ENCODE measurements at places on chromosomes 1 and 21.
A peak's percentile ranks its signal among the peaks of the same experiment; 100 is the strongest.

GRCh38 chr1:202122639-202123335, at the start of gene GPR37L1:
TSS of gene GPR37L1 (plus strand) at chr1:202122917. CDS start at chr1:202122964, 47 bp downstream.
- no peak for DNase-seq

GRCh38 chr1:212643877-212644276, 35.3 kb downstream of the ATF3 start:
- DNase-seq = no peak

GRCh38 chr1:182189535-182190066, 128.1 kb upstream of the ZNF648 start:
- DNase-seq = no peak

GRCh38 chr1:53681977-53682685, 56.8 kb downstream of the GLIS1 start:
- peak; percentile 48 for DNase-seq

DNA sequence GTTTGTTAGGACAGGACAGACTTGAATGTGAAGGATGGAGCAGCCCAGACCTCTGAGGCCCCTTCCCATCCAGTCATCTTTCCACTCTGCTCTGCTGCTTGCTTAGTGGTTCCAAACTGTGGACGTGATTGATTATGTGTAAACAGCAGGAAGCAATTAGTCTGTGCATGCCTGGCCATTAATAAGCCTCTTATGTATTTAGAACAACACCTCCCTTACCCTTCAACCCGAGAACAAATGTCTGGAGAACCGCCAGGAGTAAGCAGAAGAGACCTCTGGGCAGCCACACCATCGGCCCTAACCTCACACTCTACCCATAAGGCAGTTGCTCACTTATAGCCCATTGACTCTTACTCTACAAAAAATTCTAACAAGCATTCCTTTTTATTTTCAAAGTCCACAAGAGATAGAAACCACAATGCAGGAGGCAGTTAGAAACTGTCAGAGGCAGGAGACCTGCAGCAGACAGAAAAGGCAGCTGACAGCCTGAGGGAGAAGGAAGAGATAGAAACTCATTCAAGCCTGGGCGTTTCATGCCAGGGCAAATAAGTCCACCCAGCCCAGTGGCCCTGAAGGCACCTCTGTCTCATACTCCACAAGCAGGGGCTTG, 5.8 kb upstream of the EPHA8 start:
- DNase-seq = no peak

GRCh38 chr1:33327587-33328325, 6.9 kb upstream of the A3GALT2 start:
- no peak for DNase-seq

GRCh38 chr1:119133987-119134386, 6.5 kb downstream of the WARS2 start:
- DNase-seq = no peak

GRCh38 chr1:206895837-206896242, 1.4 kb upstream of the IL24 start:
- no peak for DNase-seq

- no peak for DNase-seq
Observed at GRCh38 chr1:61282387-61282786, 200.0 kb downstream of the NFIA start.

- no peak for DNase-seq
Observed at GRCh38 chr1:169460191-169460833, 25.4 kb downstream of the SLC19A2 start.

- DNase-seq = peak; percentile 60
Observed at GRCh38 chr1:166511761-166512160, 327.5 kb upstream of the POGK start.

DNA sequence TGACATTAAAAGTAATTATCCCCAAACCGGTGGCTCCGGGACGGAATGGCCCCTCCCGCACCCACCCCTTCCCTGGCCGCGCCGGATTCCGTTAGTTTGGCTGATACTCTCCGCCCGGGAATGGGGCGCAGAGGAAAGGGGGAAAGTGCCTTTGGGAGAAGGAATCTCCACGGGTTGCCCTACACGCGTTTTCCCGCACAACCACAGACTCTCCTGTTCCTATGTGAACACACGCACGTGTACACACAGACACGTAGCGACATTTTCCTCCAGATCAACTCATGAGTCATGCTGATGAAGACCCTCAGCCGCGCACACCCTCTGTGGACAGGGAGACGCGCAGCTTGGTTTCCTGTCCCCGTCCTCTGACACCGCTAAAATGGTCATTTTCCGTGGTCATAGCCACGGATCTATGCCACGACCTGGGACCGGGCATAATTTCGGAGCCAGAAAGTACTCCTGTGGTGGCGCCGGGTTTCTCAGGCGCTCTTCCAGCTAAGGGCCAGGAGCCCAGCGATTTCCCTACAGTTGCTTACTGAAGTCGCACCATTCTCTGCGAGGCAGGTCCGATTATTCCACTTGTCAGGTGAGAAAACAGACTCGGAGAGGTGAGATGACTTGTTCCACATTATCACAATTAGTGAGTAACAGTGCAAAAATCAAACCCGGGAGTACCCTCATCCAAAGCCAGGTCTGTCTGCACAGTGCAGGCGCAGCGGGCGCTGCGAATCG, 4.0 kb upstream of the DMRTA2 start:
- DNase-seq = no peak

DNA sequence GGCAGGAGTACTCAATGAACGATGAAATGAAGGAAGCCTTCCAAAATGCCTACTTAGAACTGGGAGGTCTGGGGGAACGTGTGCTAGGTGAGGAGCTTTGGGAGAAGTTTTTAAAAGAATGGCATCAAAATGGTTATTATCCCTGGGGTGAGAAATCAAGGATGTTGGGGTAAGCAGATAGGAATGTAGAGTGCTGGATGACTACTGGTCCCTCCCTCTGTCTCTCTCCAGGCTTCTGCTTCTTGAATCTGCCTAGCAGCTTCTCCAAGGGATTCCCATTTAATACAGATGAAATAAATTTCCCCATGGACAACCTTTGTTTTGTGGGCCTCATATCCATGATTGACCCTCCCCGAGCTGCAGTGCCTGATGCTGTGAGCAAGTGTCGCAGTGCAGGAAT, 19.0 kb upstream of the CASQ1 start:
- no peak for DNase-seq

DNA sequence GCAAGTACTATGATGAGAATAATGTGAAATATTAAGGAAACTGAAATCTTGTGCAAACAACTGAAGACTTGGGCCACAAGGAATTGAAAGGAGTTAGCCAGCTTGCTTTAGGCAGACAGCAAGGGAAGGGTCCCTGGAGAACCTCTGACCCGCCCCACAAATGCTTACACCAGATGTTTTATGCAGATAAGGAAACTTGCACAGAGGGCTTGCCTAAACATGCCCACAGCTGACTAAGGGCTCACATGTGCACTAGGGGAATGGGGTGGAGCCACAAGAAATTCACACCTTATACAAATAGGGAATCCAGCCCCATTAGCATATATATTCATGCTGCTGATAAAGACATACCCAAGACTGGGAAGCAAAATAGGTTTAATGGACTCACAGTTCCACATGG, 86.1 kb upstream of the CYYR1 start:
- no peak for DNase-seq

- no peak for DNase-seq
Observed at GRCh38 chr1:83776913-83777757, 221.8 kb downstream of the TTLL7 start.

DNA sequence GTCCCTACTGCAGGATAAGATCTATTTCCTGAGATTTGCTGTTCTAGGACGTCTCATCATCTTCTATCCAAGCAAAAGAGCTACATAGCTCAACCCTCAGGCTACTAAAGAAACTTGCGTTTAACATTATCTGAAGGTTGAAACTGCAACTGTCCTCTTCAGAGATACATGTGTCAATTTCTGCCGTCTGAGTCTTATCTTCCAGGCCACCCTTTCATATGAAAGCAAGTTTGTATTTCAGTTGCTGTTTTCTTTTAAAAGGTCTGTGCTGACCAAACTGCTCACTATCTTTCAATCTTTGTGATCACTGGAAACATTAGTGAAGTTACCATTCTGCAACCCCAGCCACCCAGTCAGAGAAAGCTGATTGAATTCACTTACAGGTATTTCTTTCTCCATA, 108.6 kb upstream of the RAB3GAP2 start:
- no peak for DNase-seq

- DNase-seq = no peak
Observed at GRCh38 chr1:5818755-5819154, 173.5 kb downstream of the NPHP4 start.

DNA sequence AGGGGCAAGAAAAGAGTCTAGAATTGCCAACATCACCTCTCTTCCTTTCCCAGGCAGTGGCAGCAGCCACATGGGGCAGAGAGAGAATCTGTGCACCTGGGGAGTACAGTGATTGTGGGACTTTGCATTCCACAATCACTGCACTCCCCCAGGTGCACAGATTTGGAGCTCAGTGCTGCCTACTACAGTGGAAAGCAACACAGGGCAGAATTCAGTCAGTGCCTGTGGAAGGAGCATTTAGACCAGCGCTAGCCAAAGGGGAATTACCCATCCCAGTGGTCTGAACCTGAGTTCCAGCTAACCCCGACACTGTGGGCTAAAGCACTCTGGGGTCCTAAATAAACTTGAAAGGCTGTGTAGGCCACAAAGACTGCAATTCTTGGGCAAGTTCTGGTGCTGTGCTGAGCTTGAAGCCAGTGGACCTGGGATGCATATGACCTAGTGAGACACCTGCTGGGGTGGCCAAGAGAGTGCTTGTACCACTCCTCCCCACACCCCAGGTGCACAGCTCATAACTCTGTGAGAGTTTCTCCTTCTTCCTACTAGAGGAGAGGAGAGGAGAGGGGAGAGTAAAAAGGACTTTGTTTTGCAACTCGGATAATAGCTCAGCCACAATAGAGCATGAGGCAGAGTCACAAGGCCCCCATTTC, 50.3 kb downstream of the NUP210L start:
- no peak for DNase-seq

GRCh38 chr1:219310181-219310728, 136.6 kb downstream of the LYPLAL1 start:
- DNase-seq = no peak

All from CD4-positive, alpha-beta T cell (primary cell).